ENCODE measurements at places on chromosomes 2 and 18.

DNA sequence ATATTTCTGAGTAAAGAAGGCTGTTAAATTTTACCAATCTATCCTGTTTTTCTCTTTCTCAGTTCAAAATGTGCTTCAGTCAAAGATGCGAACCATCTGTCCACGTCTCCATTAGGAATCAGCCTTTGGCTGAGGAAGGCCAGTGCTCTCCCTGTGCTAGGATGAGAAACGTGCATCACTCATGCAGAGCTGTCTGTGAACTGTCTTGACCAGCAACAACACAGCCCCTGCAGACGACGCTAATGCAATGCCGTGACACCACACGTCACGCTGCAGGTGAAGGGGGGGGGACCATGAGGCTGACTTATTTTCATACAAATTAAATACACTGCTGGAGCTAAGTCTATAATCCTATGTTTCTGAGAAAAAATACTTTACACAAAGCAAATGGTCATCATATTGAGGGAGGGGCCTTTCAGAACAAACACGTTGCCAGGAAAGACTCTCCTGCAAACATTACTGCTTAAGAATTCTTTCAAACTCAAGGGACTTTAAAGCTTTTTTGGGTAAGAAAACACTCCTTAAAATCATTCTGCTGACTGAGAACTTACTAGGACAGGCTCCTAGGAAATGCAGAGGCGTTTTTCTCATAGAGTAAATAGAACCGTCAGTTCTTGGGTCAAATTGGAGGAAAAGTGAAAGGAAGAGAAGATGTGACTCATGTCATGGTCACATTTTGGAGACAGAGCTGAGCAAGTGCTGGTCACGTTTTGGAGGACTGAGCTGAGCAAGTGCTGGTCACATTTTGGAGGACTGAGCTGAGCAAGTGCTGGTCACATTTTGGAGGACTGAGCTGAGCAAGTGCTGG lies 97.0 kb downstream of the MBP start:
- no peak for DNase-seq

- no peak for DNase-seq
These were observed 138.5 kb downstream of the MEP1B start for GRCh38 chr18:32328379-32328778.

- no peak for DNase-seq
These were observed 799.6 kb upstream of the HS6ST1 start for GRCh38 chr2:129118296-129118695.

DNA sequence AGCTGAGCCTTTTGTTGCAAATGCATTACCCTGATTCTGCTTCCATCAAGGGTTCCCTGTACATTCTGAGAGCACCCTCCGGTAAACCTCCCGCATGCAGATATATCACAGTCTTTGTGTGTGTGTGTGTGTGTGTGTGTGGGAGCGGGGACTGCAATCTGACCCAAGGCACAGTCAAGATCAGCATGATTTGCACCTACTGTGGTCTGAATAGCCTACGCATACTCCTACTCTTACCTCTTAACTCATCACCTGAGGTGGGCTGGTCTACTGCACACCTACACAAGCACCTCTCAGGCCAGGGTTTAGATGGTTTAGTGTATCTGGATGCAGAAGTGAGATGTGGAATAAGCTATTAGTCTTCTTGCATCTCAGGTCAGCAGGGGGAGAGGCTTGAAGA lies 174.6 kb downstream of the FSHR start:
- DNase-seq = no peak

GRCh38 chr18:21275645-21276044 lies 33.6 kb downstream of the GREB1L start:
- no peak for DNase-seq

DNA sequence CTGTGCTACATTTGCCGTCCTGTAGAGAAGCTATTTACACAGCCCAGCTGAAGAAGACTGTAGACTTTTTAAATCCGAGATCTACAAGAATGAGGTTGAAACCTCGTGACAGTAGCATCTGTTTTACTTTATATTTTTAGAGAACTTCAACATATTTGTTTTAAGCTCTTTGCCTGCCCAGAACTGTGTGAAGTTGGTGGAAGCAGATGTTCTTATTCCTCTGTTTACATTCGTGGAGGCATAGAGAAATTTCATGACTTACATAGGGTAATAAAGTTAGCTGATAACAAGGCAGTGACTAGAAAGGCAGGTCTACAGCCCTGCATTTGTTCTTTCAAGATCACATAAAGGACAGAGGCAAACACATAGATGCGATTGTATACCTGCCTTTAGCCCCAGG lies 47.0 kb upstream of the MAP3K20 start:
- DNase-seq = no peak

- DNase-seq = no peak
These were observed 35.4 kb downstream of the HJURP start for GRCh38 chr2:233818639-233819621.

- DNase-seq = no peak
These were observed 122.3 kb upstream of the CD226 start for GRCh38 chr18:70069965-70070364.
